ENCODE measurements at places on chromosomes 1 and 21.

DNA sequence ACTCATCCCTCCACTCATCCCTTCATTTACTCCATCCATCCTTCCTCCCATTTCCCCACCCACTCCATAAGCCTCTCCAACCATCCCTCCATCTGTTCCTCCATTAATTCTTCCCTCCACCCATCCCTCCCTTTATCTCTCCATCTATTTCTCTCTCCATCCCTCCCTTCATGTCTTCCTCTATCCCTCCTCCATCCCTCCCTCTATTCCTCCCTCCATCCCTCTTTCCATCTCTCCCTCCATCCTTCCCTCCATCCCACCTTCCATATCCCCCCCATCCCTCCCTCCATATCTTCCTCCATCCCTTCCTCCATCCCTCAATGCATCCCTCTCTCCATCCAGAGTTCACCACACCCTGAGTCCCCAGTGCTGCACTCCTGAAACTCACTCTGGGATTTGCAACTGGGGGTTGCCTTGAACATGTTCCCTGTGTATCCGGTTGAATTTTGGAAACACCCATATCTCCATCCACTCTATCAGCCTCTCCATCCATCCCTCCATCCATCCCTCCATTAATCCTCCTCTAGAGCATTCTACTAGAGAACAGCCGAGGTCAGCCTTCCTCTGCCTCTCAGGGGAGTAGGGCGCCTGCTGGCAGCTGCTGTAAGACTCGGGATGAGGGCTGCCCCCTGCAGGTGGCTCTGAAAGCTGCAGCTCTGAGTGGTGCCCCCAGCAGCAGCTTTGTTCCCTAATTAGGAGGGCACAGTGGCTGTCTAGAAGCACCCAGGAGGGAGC is 39.4 kb downstream of the ABCG1 start:
- peak; percentile 84 for DNase-seq

DNA sequence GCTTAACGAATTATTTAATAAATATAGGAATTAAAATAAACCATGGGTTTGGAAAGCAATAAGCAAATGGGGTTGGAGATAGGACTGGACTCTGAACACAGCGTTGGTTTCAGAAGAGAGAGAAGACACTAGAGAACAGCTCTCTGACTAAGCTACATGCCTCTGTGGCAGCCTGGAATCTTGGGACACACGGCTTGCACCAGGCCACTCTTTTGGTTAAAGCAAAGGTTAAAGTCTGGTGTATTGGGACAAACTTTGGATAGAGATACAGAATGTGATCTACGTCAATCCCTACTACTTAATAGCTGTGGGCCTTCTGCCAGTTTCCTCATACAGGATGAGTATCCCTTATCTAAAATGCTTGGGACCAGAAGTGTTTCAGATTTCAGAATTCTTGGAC is 49.7 kb upstream of the HSD17B7 start:
- DNase-seq = no peak

DNA sequence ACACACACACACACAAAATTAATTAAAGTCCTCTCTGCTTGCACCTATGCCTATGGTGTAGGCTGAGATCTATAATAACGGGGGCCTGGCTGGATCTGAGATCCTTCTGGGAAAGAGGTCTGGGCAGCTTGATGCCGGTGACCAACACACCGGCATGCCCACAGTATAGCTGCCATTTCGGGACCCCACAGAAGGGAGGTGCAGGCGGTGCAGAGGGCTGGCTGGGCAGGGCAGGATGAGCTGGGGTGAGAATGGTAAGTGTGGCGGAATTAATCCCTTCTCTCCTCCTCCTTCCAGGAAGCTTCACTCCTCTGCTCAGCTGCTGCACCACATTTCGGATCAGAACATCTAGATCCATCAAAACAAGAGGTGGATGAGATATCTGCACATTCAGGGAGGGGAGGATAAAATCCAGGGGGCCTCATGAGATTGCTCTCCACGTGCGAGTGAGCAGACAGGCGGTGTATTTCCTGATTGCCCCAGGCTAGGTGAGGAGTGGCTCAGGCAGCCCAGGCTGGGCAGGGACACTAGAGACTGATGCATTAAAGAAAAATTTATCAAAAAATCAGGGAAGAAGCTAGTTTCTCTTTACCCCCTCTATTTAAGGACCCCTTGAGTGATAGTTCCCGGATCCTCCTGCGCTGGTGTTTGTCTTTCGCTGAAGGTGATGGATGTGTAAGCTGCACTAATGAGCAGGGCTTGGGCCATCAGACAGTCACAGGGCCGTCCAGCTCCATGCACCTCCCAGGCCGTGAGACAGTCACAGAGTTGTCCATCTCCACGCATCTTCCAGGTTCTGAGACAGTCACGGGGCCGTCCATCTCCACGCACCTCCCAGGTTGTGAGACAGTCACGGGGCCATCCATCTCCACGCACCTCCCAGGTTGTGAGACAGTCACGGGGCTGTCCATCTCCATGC is 449.9 kb downstream of the PTPRU start:
- no peak for DNase-seq

- no peak for DNase-seq
Measured at GRCh38 chr1:232416026-232416568, 213.8 kb downstream of the SIPA1L2 start.

DNA sequence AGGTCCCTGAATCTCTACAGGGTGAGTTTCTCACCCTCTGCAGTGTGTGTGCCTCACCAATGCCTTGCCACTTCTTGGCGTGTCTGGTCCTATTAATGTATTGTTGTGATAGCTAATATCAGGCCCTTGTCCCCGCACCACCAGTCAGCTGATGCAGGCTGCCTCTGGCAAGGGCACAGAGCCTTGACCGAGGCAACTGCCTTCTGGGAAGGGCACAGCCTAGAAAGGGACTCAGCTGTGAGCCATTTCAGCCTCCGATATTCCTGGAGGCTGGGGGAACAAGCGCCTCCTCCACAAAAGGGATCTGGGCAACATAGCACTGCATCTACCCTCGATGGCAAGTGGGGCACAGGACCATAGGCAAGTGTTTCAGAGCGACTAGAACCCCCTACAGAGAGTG is 27.0 kb downstream of the IL10RB start:
- no peak for DNase-seq

DNA sequence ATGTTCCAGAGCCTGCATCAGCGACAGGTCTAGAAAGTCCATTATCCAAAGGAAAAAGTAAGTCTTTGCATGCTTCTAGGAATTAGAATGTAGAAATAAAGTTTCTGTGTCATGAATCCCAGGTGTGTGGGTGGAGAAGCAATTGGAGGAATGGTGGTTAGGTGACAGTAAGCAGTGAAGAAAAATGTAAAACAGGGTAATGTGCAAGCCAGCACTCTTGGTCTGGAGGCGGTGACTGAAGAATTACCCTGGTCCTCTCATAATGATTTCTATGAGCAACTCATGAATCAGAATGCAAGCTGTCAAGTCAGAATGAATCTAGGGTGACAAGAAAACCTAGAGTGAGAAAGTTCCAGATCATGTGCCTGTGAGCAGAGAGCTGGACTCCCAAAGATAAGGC is 33.6 kb downstream of the PLPPR4 start:
- no peak for DNase-seq

DNA sequence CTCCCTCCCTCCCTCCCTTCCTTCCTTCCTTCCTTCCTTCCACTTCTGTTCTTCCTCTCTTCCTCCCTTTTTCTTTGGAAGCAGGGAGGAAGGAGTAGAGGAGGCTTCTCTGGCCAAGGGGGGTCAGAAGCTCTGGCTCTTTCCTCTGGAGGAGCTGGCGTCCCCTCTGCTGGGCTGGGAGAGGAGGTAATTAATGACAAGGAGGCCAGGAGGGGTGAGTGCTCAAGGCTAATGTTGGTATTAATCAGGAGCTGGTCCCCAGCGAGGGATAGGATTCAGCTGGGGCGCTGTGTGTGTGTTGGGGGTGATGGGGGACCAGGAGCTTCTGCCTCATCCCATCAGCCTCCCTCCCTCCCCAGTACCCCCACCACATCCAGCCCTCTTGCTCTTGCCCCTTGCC is 6.2 kb upstream of the PEAR1 start:
- DNase-seq = no peak

DNA sequence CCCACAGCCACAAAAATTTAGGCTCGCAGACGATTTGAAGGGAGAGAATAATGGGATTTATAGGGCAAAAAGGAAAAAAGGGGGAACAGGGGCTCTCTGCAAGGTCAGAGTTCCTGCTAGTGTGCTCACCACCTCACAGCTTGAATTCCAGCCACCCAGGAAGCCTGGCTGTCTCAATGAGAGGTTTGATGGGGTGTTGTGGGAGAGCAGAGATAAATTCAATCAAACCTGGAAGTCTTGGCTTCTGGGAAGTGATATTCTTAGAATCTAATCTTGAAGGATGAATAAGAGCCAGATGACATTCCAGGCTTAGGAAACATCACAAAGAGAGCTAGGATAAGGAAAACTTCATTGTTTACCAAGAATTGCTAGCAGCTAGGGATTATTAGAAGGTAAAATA is 47.4 kb upstream of the C21orf91 start:
- no peak for DNase-seq

DNA sequence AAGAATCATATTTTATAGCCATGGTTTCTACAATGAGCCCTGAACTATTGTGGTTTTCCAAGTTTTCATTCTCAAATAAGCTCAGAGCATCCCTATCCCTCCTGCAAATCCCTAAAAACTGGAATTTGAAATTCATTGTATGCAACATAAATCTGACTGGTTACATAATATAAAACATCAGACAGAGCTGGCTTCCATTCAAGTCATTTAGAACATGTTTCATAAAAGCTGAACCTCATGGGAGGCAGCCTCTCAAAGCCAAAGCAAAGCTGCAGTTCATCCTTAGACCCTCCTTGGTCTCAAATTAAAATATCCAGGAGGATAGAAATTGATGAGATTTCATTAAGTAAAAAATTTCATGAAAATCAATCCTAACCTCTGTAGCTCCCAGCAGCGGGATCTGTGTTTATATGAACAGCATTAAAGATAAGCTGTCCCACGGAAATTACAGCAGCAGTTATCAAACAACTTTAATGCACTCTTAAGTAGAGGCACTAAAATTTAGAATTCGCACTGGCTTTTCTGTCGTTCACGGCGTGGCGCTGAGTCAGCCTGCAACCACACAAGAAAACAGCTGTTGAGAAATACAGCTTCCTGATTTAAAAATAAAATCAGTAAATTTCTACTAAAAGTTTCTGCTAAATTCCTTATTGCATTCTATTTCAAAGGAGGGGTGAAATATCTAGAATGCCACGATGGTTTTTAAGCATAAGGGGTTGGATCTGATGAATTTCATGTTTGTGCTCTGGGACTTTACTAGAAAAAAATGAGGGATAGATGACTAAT is 99.9 kb upstream of the TIAM1 start:
- DNase-seq = peak; percentile 11
